CD4-positive, CD25-positive, alpha-beta regulatory T cell (primary cell): ENCODE measurements at places on chromosomes 11 and 22. TPM values are rescaled to one million over a fixed set of nuclear protein-coding genes. Genes with fewer than 3 reads are reported as not detected.

Gene SYT9
- total RNA-seq, result not detected

DNA sequence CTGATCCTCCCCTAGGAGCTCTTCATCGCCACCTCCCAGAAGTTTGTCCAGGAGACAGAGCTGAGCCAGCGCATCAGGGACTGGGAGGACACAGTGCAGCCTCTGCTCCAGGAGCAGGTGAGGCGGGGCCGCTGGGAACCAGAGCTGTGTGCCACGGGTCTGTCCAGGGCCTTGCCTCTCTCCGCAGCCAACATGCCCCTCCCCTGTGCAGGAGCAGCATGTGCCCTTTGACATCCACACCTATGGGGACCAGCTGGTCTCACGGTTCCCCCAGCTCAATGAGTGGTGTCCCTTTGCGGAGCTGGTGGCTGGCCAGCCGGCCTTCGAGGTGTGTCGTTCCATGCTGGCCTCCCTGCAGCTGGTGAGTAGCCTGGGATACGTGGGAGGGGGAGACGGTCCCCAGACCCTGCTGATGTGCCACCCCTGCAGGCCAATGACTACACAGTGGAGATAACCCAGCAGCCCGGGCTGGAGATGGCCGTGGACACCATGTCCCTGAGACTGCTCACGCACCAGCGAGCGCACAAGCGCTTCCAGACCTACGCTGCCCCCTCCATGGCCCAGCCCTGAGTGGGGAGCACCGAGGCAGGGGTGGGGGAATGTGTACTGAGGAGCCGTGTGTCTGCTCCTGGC, 2.5 kb downstream of the SCO2 start:
- DNase-seq, result no peak
- H3K27ac ChIP-seq, result no peak overlapping the region
- peaks cover 36% of the 10 kb centered on the region for H3K36me3 ChIP-seq
- H3K4me1 ChIP-seq, result peaks cover 30% of the 10 kb centered on the region
- no peaks in the 10 kb centered on the region for H3K27me3 ChIP-seq
- no peak overlapping the region for H3K4me3 ChIP-seq

GRCh38 chr22:46293577-46294260, 3.0 kb upstream of the GTSE1 start:
- H3K27me3 ChIP-seq, result no peaks in the 10 kb centered on the region
- peaks cover 21% of the 10 kb centered on the region for H3K4me1 ChIP-seq
- no peak for DNase-seq

- H3K36me3 ChIP-seq, result no peaks in the 10 kb centered on the region
- no peak overlapping the region for H3K27ac ChIP-seq
- H3K27me3 ChIP-seq, result no peaks in the 10 kb centered on the region
- no peaks in the 10 kb centered on the region for H3K4me1 ChIP-seq
- no peak for DNase-seq
Measured at GRCh38 chr11:132142554-132142953, 772.1 kb downstream of the NTM start.

- H3K36me3 ChIP-seq, result no peaks in the 10 kb centered on the region
- H3K27ac ChIP-seq, result no peak overlapping the region
- H3K4me3 ChIP-seq, result no peak overlapping the region
- no peaks in the 10 kb centered on the region for H3K27me3 ChIP-seq
- no peak for DNase-seq
- H3K4me1 ChIP-seq, result no peaks in the 10 kb centered on the region
Measured at GRCh38 chr11:9893474-9893873, 229.6 kb downstream of the SWAP70 start.

DNA sequence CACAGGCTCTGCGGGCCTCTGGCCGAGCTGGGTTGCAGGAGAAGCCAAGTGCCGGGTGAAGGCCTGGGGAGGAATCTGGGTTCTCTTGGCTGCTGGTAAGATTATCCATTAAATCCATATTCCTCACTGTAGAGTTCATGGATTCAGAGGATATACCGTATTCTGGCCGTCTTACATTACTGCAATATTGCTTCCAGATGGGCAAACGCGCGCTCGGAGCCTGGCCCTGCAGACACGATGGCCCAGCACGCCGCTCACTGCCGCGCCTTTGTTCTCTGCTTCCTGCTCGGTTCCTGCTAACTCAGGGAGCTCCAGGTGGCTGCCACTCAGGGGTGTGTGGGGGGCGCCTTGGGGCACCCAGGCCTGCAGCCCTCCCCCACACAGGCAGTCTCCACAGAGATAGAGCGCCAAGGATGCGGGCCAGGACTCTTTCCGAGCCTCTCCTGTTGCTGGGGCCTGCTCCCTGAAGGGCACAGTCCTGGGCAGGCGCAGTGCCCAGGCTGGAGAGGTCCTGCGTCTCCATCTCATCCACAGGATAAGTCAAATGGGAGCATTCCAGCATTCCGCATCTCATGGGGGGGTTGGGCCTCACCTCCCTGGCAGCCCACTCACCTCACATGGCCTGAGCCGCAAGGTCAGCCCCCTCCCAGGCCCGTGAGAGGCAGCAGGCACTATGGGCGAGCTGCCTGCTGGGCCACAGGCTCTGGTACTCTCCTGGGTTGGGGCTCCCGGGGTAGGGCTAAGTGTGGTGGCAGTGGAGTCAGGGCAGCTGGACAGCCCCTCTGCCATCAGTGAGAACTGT, 14.1 kb upstream of the KCNQ1OT1 start:
- H3K4me3 ChIP-seq, result no peak overlapping the region
- H3K36me3 ChIP-seq, result no peaks in the 10 kb centered on the region
- H3K27ac ChIP-seq, result no peak overlapping the region
- no peaks in the 10 kb centered on the region for H3K27me3 ChIP-seq

DNA sequence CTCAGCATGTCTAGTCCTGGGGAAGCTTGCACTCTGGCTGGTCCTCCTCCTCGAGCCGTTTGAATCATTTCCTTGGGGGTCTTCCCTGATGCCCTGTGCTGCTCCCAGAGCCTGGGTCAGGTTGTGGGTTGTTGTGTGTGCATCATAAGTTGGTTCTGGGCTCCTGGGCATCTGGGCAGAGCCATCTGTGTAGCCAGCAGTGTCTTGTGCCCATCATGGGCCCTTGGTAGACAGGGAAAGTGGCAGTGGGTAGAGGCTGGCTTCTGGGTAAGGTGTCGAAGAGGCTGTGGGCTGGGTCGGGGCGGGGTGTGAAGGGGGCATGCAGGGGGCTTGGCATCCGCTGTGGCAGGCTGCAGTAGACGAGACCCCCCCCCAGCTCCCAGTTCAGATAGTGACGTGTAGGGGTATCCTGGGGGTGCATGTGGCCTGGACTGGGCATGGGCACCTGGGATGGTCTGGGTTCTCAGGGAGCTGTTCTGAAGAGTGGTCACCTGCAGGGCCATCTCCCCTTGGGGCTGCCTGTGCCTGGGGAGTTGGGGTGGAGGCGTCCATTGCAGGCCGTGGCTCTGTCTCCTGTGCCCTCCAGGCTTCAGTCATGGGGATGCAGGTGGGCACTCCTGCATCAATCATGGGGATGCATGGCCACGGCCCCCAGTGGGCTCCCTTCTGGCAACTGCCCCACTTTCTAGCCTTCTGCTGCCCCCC, 7.2 kb upstream of the TRMT2A start:
- DNase-seq, result no peak
- no peak overlapping the region for H3K27ac ChIP-seq
- H3K27me3 ChIP-seq, result no peaks in the 10 kb centered on the region
- peaks cover 56% of the 10 kb centered on the region for H3K36me3 ChIP-seq

DNA sequence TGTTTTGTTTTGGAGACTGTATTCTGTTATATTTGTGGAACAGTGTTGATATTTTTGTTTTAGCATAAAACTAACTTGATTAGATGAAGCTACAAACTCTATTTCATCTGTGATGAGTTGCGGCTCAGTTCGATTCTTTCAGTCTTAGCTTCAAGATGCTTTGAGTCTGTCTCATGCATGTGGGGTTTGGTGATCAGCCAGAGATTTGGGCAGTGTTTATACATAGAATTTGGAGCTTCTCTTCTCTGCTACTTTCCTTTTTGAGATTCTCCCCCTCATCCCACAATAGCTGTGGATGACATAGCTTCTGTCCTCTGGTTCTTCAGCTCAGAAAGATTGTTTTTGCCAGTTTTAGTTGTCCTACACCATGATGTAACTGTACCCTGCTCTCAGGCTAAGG, 90.4 kb downstream of the ARHGAP20 start:
- no peaks in the 10 kb centered on the region for H3K36me3 ChIP-seq

DNA sequence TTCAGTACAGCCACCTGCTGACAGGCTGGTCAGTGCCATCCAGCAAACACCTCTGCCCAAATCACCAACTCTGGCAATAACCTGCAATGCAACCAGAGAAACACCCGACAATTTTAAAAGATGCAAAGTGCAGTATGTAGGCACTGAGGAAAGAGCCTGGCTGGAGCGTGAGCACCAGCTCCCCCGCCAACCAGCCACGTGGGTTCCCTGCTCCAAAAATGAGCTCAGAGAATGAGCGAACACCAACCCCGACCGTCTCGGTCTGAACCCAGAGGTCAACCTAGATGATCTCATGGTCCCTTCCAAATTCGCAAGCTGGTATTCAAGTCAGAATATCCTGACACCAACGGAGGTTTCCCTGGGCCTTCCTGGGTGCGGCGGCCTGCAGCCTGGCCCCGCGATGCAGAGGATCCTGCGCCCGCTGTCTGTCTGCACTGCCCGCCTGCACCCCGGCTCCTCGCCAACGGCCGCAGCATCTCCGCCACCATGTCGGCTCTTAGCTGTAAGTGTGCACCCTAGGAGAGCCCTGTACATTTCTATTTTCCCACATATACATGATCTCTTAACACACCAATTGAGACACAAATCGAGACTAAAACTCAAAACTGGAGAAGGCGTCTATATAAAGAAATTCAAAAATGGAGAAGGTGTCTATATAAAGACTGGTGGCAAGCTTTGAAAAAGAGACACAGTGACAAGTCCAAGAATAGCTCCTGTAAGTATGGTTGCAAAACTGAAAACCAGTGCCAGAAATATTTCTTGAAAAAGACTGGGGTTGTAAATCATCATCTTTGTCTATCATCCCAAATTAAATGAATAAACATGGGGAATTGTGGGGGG, 22.8 kb downstream of the TMEM184B start:
- H3K36me3 ChIP-seq, result peaks cover 16% of the 10 kb centered on the region
- no peak overlapping the region for H3K4me3 ChIP-seq
- H3K27me3 ChIP-seq, result no peaks in the 10 kb centered on the region
- no peak for DNase-seq
- H3K4me1 ChIP-seq, result no peaks in the 10 kb centered on the region
- no peak overlapping the region for H3K27ac ChIP-seq

DNA sequence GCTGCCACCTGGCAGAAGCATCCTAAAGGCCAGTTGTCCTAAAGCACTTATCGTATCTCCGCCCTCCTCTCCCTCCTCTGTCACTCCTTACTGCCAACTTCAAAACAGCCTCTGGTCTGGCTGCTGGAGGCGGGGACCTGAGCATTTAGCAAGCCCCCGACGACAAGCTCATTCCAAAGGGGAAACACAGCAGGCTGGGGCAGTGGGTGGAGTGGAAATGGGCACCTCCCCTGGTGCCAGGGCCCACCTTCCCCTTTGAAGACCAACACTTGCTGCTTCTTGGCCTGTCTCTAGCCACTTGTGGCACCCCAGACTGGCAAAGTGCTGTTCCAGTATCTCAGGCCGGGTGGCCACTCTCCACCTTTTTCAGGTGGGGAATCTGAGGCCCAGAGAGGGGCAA, 3.6 kb downstream of the MAP3K11 start:
- H3K36me3 ChIP-seq, result peaks cover 29% of the 10 kb centered on the region
- H3K27me3 ChIP-seq, result no peaks in the 10 kb centered on the region
- no peak for DNase-seq
- no peak overlapping the region for H3K4me3 ChIP-seq

Gene TRIM49D1
- not detected for total RNA-seq

DNA sequence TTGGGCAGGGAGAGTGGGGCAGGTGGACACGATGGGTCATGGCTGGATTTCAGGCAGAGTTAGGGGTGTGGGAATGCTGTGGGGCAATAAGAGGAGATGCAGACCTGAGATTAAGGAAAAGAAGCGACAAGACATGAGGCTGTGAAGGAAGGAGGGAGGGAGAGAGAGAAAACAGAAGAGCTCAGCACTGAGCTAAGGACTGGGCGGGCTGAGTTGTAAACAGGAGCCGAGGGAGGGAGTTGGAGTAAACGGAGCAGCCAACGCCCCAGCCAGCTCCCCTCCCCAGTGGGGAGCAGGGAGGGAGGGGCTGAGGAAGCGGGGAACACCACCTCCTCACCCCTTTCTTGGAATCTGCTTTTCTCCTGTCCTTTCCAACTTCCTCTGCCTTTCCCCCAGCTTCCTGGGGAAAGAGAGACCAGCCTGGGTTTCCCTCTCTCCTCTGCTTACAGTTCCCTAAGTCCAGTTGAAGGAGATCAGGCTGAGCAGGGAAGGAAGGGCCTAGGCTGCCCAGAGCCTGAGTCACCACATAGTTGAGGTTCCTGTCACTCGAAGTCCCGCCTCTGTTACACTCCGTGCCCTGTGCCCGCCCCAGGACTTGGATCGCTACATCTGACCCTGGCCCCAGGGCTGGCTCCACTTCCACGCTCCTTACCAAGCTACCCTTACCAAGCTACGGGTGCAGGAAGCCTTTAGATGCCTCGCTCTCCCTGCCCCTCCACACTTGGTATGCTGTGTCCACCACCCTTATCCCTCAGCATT, 6.7 kb upstream of the AHNAK start:
- peak overlapping the region; percentile 99 for H3K27ac ChIP-seq
- no peaks in the 10 kb centered on the region for H3K27me3 ChIP-seq
- H3K4me3 ChIP-seq, result peak overlapping the region; percentile 70
- H3K4me1 ChIP-seq, result peaks cover 87% of the 10 kb centered on the region
- peak; percentile 59 for DNase-seq

Gene POTEH
- total RNA-seq, result not detected

DNA sequence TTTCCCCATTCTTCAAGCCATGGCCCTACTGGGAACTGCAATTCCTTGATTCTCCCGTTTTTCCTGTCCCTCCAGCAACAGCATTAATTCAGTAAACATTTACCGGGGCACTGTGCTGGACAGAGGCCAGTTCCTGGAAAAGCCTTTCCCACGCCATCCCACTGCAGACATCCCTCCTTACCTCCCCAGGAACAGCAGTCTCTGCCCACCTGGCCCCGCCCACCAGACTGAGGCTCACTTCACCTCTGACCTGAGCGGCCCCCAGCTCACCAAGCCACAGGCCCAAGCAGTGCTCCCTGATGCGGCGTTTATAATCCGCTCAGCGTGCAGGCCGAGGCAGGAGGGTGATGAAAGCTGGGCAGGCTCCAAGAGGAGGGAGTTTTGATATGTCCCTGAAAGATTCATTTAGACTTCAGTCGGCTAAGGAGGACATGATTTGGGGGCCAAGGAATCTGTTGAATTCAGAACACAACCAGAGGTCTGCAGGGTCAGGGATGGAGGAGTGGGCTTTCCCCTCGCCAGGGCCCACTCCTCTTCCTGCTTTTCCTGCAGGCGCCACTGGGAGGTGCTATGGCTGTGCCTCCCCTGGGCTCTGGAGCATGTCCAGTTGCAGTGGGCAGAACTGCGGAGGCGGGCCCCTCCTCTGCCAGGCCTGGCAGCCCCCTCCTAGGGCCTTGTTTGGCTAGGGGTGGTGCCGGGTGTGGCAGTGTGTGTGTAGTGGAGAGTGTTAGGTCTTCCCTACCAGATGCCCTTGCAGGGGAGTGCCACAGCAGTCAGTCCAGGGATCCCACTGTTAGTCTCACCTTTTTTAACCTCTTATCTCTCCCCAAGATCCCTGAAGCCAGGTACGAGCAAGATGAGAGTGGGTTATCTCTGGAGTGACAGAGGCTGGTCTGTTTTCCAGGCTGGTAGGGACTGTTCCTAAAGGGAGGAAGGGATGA, 1.4 kb upstream of the TAGLN start:
- H3K4me3 ChIP-seq, result no peak overlapping the region
- H3K36me3 ChIP-seq, result no peaks in the 10 kb centered on the region
- H3K27ac ChIP-seq, result no peak overlapping the region

Gene SCGB2A2
- not detected for total RNA-seq
